A549 treated with DMSO at 1 μM for 4 hours (cell line): ENCODE measurements at places on chromosomes 2 and 18. TPM values are rescaled to one million over a fixed set of nuclear protein-coding genes. Genes with fewer than 3 reads are reported as not detected.

ERLEC1 gene
- 53.1 to 68.1 TPM (median 60.2 TPM) in 5 replicates for total RNA-seq

ALKAL2 gene
- not detected in 5 replicates for total RNA-seq

CD226 gene
- 0.02 to 0.17 TPM (median 0.07 TPM) in 5 replicates for total RNA-seq

MGAT4A gene
- 0.78 to 1.7 TPM (median 1.3 TPM) in 5 replicates for total RNA-seq

CFAP210 gene
- total RNA-seq, result 0.19 to 0.74 TPM (median 0.33 TPM) in 5 replicates

AP1S3 gene
- total RNA-seq, result 23.7 to 33.6 TPM (median 31.4 TPM) in 5 replicates

ZNF892 gene
- 0.23 to 0.93 TPM (median 0.56 TPM) in 5 replicates for total RNA-seq

RIT2 gene
- not detected in 5 replicates for total RNA-seq

LAMA3 gene
- 29.5 to 44.3 TPM (median 41.7 TPM) in 5 replicates for total RNA-seq

C18orf54 gene
- 2.1 to 3.5 TPM (median 2.8 TPM) in 5 replicates for total RNA-seq

RAB6C gene
- not detected in 5 replicates for total RNA-seq

DYSF gene
- total RNA-seq, result 0.72 to 1.2 TPM (median 0.85 TPM) in 5 replicates

HOXD12 gene
- not detected in 5 replicates for total RNA-seq

GPR45 gene
- not detected in 5 replicates for total RNA-seq

DCDC2C gene
- total RNA-seq, result 0.15 to 0.50 TPM (median 0.36 TPM) in 5 replicates

UGT1A3 gene
- total RNA-seq, result 0.06 to 0.16 TPM (median 0.13 TPM) in 4 of 5 replicates, not detected in the other

PLCL1 gene
- total RNA-seq, result 0.07 TPM in 1 of 5 replicates, not detected in the others

MTERF4 gene
- total RNA-seq, result 24.6 to 34.8 TPM (median 25.9 TPM) in 5 replicates

PECR gene
- total RNA-seq, result 15.7 to 17.0 TPM (median 16.8 TPM) in 5 replicates

CCDC150 gene
- 4.5 to 6.0 TPM (median 4.9 TPM) in 5 replicates for total RNA-seq

SMAD7 gene
- total RNA-seq, result 21.9 to 28.9 TPM (median 25.4 TPM) in 5 replicates

NEU2 gene
- not detected in 5 replicates for total RNA-seq
